ENCODE measurements at places on chromosomes 12 and 14.

GRCh38 chr12:12723149-12723680 lies 6.0 kb downstream of the CDKN1B start:
- DNase-seq: no peak

GRCh38 chr12:6257007-6257406 lies 53.5 kb upstream of the PLEKHG6 start:
- no peak for DNase-seq

DNA sequence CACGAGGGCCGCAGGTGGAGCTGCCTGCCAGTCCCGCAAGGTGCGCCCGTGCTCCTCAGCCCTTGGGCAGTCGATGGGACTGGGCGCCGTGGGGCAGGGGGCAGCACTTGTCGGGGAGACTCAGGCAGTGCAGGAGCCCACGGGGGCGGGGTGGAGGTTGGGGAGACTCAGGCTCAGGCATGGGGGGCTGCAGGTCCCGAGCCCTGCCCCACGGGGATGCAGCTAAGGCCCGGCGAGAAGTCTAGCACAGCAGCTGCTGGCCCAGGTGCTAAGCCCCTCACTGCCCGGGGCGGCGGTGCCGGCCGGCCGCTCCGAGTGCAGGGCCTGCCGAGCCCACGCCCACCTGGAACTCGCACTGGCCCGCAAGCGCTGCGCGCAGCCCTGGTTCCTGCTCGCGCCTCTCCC lies 39.2 kb upstream of the P2RX7 start:
- DNase-seq: no peak

DNA sequence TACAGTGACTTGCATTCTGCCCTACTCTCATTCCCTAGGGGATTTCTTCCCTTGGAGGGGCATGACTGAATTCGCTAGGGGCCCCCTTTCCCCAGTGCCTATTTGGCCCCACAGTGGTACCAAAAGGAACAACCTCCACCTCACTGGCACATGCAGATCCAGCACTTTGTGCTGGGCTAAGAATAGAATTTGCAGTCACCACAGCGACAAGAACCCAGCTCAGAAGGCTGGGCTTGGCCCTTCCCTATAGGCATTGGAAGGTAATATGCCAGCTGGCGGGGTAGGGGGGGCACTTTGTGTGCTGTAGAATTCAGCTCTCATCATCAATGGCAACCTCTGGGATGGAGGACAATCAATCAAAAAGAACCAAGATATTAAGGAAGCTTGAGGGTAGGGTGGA lies 13.9 kb downstream of the BAZ2A start:
- no peak for DNase-seq

DNA sequence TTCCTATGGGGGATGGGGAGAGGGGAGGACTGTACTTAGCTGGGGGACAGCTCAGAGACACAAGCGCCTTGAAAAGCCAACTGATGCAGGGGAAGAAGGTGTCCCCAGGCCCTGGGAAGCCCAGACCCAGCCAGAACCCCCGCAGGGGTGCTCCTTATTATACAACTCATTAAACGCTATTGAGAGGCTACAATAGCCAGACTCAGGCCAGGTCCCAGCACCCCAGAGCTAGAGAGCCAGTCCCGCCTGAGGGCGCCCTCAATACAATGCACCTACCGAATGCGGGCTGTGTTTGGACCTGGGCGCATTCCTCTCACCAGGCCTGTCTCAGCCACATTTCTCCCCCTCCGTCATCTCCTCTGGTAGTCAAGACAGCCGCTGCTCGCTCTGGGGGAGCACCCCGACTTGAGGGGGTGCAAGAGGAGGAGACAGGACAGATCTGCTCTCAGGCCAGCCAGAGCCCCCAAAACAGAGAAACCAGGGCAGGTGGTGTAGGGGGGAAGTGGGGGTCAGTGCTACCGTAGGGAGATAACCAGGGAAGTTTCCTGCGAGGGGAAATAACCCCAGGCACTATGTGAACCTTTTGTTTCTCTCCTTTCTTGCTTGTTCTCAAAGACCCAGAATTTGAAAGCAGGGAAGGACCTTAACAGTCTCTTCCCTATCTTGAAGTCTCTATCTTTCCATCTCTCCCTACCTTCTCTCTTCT lies 6.1 kb upstream of the ASIC1 start:
- DNase-seq: no peak

GRCh38 chr14:31307198-31307597 lies 99.6 kb upstream of the HECTD1 start:
- no peak for DNase-seq

- no peak for DNase-seq
Measured at GRCh38 chr12:50322206-50322605, 38.9 kb upstream of the LIMA1 start.

GRCh38 chr14:99272899-99273765 lies 1.1 kb upstream of the BCL11B start:
- DNase-seq: peak; percentile 11

- DNase-seq: peak; percentile 34
Measured at GRCh38 chr14:20278414-20278813, 27.3 kb downstream of the TTC5 start.

DNA sequence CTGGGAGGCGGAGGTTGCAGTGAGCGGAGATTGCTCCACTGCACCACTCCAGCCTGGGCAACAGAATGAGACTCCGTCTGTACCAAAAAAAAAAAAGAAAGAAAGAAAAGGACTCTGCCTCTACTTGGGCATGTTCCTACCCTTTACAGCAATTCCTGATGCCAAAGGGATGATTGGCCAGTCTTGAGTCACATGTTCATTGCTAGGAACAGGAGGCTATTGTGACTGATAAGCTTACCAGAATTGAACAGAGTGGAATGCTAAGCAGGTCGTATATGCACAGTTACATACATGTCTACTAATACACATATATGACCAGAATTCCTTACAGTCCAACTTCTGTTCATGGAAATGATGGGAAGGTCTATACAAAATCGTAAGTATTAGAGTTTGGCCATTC lies 34.3 kb downstream of the KLHDC1 start:
- no peak for DNase-seq

DNA sequence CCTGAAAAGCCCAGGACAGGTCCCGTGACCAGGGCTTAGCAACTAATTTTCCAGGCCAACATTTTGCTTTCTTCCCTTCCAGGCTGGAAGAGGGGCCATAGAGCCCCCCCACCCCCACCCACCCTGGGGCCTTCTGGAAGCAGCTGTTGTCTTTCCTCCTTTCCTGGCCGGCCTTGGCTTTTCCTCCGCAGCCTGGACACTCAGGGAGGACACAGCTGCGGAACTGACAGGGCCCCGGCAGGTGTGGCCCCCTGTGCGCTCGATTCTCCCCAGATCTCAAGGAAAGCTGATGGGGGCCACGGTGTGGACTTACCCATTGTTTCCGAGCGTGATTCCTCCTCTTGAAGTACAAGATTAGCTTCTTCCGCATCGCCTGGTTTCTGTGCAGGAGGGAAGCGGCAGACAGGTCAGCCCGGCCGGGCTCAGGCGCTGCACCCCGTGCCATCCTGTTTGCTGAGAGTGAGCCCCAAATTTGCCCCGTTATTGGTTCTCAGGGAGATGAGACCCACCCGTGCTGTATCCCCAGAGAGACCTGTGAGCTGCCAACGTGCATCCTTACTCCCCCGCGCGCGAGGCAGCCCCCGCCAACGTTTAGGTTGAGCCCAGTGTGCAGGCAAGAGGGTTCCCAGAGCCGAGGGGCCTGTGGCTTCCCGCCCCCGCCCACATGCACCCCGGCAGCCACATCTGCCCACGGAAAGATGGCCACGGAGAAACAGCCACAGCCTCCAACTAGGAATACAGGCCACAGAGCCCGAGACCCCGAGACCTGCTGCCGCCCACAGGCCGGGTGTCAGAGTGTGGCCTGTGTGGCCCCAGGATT lies 129.6 kb downstream of the NCOR2 start:
- DNase-seq: no peak

- DNase-seq: no peak
Measured at GRCh38 chr14:34554540-34555250, 15.2 kb upstream of the EAPP start.

All from Kasumi-1 (cell line).